ENCODE measurements at places on chromosomes 4 and X. TPM values are rescaled to one million over a fixed set of nuclear protein-coding genes. Genes with fewer than 3 reads are reported as not detected.
A peak's percentile ranks its signal among the peaks of the same experiment; 100 is the strongest.

CD40LG gene
- total RNA-seq, result not detected

BEND4 gene
- total RNA-seq, result not detected

TBX22 gene
- not detected for total RNA-seq

LINC00632 gene
- 17.2 TPM for total RNA-seq

AMOT gene
- total RNA-seq, result 11.1 TPM

ARX gene
- not detected for total RNA-seq

RASGEF1B gene
- total RNA-seq, result 18.6 TPM

XPNPEP2 gene
- 5.5 TPM for total RNA-seq

SLITRK4 gene
- total RNA-seq, result 1.9 TPM

GRCh38 chr4:47209833-47210232, 178.5 kb downstream of the GABRB1 start:
- no peak overlapping the region for H3K4me3 ChIP-seq
- no peaks in the 10 kb centered on the region for H3K36me3 ChIP-seq
- no peaks in the 10 kb centered on the region for H3K4me1 ChIP-seq
- no peak for DNase-seq
- no peaks in the 10 kb centered on the region for H3K27me3 ChIP-seq
- no peak overlapping the region for H3K27ac ChIP-seq

DNA sequence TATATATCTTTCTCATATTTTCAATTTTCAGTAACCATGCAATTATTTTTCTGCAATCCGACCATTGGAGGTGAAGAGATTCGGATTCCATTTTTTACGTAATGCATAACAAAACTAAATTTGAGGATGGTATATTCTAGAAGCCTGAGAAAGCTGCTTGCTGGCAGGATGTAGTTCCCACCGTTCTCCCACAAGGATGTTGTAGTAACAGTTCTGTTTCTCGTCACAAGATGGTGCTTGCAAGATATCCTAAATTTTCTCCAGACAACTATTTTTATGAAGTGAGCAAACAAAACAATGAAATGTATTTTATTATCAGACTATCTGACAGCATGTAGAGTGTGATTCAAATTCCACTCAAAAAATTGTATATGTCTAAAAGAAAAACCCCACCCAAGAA, 10.7 kb downstream of the PWWP3B start:
- DNase-seq, result no peak
- H3K27ac ChIP-seq, result no peak overlapping the region
- no peak overlapping the region for H3K4me3 ChIP-seq
- no peaks in the 10 kb centered on the region for H3K4me1 ChIP-seq
- H3K27me3 ChIP-seq, result no peaks in the 10 kb centered on the region
- no peaks in the 10 kb centered on the region for H3K36me3 ChIP-seq

GRCh38 chr4:145090380-145090779, 7.6 kb downstream of the ANAPC10 start:
- no peak overlapping the region for H3K27ac ChIP-seq
- H3K4me1 ChIP-seq, result no peaks in the 10 kb centered on the region
- DNase-seq, result no peak
- no peak overlapping the region for H3K4me3 ChIP-seq
- H3K36me3 ChIP-seq, result peaks cover 27% of the 10 kb centered on the region

- H3K4me3 ChIP-seq, result no peak overlapping the region
- H3K36me3 ChIP-seq, result no peaks in the 10 kb centered on the region
- no peaks in the 10 kb centered on the region for H3K27me3 ChIP-seq
- H3K4me1 ChIP-seq, result peaks cover 42% of the 10 kb centered on the region
These were observed 9.0 kb downstream of the ZNF827 start for GRCh38 chr4:145929415-145930178.

DNA sequence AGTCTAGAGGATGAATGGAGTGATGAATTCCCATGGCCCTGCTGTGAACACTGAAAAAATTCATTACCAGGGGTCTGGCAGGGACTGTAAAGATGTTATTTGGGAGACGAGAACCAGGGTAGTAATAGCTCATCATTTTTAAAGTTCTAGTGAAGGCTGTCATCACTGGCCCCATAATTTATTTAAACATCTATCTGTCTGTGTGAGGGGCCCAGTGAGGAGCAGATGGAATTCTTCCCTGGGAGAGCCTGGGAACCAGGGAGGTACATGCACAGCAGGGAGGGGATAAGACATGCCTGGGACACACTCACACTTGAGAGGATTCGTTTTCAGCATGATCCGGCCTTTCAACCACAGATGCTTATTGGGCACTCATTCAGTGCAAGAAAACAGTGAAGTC, 162.0 kb downstream of the PDGFRA start:
- no peak for DNase-seq
- no peak overlapping the region for H3K4me3 ChIP-seq
- no peaks in the 10 kb centered on the region for H3K4me1 ChIP-seq
- H3K27ac ChIP-seq, result no peak overlapping the region

GRCh38 chr4:41359836-41360213, 103.1 kb downstream of the UCHL1 start:
- peak overlapping the region; percentile 85 for H3K27ac ChIP-seq
- DNase-seq, result no peak
- H3K36me3 ChIP-seq, result no peaks in the 10 kb centered on the region
- peaks cover 26% of the 10 kb centered on the region for H3K4me1 ChIP-seq
- H3K27me3 ChIP-seq, result no peaks in the 10 kb centered on the region

GRCh38 chr4:17398035-17398434, 113.9 kb downstream of the QDPR start:
- no peaks in the 10 kb centered on the region for H3K36me3 ChIP-seq
- DNase-seq, result no peak
- H3K4me3 ChIP-seq, result no peak overlapping the region

DNA sequence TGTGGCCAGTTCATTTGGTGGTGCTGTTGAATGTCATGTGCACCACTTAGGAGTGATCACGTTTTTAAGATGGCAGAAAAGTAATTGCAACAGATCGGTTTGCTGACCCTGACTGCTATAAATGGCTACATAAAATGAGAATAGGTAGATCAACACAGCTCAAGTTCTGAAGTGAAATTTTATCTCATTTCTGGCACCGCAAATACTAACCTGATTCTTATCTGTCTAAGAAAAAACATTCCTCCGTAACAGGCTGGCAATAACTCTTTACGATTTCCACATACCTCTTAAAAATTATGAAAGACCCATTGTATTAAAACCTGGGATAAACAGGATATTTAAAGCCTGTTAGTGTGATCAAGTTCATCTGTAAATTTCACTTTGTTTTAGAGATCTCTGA, 387.5 kb downstream of the PDGFC start:
- no peak overlapping the region for H3K27ac ChIP-seq
- no peak for DNase-seq
- no peak overlapping the region for H3K4me3 ChIP-seq
- no peaks in the 10 kb centered on the region for H3K27me3 ChIP-seq
- no peaks in the 10 kb centered on the region for H3K4me1 ChIP-seq

DNA sequence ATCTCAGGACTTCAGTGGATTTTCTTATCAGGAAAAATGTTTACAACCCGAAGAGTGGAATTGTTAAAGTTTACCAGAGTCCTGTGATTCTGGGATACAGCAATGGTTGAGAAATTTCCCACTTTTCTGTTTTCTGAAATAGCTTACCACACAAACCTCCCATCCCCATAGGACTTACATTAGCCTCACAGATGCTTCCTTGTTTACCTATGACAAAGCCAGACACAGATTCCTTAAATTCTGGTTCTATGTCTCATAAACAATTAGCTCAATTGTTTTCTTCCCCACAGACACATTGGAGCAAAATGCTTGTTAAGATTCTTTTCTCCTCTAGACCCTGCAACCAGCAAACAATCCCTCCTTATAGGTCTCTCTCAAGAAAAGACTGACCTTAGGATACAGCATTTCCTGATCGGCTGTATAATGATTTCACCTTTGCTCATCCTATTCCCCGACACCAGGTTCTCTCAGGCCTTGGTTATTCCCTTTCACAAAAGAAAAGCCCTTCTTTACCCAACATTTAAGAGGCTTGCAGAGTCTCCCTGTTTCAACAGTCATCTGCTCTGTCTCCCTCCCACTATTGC, 886.2 kb downstream of the ARAP2 start:
- no peak for DNase-seq
- H3K36me3 ChIP-seq, result no peaks in the 10 kb centered on the region
- H3K4me3 ChIP-seq, result no peak overlapping the region
- no peak overlapping the region for H3K27ac ChIP-seq
- H3K27me3 ChIP-seq, result no peaks in the 10 kb centered on the region

DNA sequence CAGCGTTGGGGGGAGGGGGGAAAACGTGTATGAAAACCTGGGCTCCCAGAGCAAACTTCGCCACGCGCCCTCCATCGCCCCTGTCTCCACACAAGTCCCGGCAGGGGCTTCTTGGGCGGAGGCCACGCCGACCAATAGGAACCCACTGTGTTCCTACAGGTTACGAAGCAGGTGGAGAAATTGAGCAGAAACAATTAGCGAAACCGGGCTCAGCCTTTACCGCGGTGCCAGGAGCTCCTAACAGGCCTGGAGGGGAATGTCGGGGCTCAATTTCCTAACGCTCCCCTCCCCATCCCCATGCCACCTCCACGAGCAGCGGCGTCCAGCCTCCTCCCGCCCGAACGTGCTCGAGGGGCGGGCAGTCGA, 589 bp upstream of the KIT start:
- no peak overlapping the region for H3K27ac ChIP-seq
- no peak for DNase-seq

GRCh38 chr4:153788051-153788412, 851 bp downstream of the SFRP2 start:
- DNase-seq, result no peak
- H3K27me3 ChIP-seq, result peaks cover 35% of the 10 kb centered on the region
- H3K4me3 ChIP-seq, result peak overlapping the region; percentile 53
- H3K36me3 ChIP-seq, result no peaks in the 10 kb centered on the region
- no peak overlapping the region for H3K27ac ChIP-seq

DNA sequence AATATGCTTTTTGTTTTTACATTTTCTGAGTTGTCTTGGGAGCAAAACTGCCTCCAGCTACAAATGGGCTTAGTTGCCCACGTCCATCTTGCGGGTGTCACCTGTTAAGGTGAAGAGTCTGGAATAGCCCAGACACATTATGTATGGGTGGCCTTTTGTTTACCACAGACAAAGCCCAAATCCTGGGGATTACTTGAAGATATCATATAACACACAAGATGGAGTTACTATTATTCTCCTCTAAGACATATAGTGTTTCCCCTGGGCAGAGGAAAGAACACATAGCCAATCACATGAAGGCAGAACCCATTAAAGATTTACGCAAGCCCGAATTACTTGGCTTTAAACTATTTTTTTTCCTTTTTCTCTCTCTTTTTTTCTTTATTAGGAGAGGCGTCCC, 625.6 kb upstream of the FAM241A start:
- H3K27ac ChIP-seq, result no peak overlapping the region
- DNase-seq, result no peak
- no peaks in the 10 kb centered on the region for H3K27me3 ChIP-seq
- H3K36me3 ChIP-seq, result no peaks in the 10 kb centered on the region
- no peak overlapping the region for H3K4me3 ChIP-seq

DNA sequence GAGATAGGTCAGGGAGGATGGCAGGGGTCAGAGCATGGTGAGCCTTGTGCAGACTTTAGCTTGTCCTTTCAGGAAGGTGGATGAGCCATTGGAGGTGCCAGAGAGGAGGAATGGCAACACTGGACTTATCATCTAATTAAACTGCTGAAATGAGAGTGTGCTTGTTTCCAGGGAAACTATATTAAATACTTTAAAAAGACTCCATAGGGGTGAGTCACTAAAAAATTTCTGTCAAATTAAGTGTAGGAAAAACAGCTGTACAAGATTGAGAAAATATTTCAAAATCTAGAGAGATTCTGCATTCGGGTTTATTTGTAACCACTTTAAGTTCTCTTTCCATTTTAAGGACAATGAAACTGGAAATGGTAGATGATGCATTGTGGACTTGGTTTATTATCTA, 11.4 kb downstream of the FRAS1 start:
- DNase-seq, result no peak
- H3K4me3 ChIP-seq, result no peak overlapping the region
- no peak overlapping the region for H3K27ac ChIP-seq
- H3K4me1 ChIP-seq, result no peaks in the 10 kb centered on the region

- H3K36me3 ChIP-seq, result peaks cover 26% of the 10 kb centered on the region
- DNase-seq, result no peak
- H3K4me3 ChIP-seq, result peak within 1 kb of the TSS; percentile 70
- peak within 1 kb of the TSS; percentile 66 for H3K27ac ChIP-seq
- H3K27me3 ChIP-seq, result no peaks in the 10 kb centered on the region
- H3K4me1 ChIP-seq, result peaks cover 13% of the 10 kb centered on the region
These were observed at the start of gene NAA10 for GRCh38 chrX:153934762-153935325. Gene NAA10 (minus strand): TSS chrX:153935037. CDS start chrX:153934904, 133 bp downstream.

Measured in esophagus muscularis mucosa (tissue), 4 donors.